Glutamatergic neuron (in vitro differentiated cells): ENCODE measurements at places on chromosomes 11 and 22. TPM values are rescaled to one million over a fixed set of nuclear protein-coding genes. Genes with fewer than 3 reads are reported as not detected.

The BBOX1 gene
- total RNA-seq: not detected

The SLC22A9 gene
- total RNA-seq: not detected

The OR6T1 gene
- total RNA-seq: not detected

The MMP11 gene
- total RNA-seq: 28.8 TPM

DNA sequence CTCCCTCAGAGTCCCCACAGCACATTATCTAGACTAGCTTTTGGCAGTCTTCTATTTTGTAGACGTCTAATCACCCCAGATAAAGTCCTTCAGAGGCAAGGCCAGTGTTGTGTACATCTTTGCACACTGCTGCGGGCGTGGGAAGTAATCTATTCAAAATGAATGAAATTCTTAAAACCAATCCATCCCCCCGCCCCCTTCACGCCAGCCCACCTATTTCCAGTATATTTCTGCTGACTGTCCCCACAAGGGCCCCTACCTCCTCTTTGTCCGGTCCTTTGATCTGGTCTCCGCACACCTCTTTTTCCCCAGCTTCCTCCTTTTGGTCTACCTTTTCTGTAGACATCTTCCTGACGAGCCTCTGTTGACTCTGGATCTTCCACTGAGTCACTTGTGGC, 375 bp downstream of the BSCL2 start:
- no peak for DNase-seq

- DNase-seq: no peak
Measured at GRCh38 chr22:36588285-36588684, 59.3 kb upstream of the EIF3D start.

- DNase-seq: no peak
Measured at GRCh38 chr11:64885367-64886286, 7.2 kb upstream of the EHD1 start.

- DNase-seq: no peak
Measured at GRCh38 chr11:73389134-73389525, 12.9 kb downstream of the RELT start.

DNA sequence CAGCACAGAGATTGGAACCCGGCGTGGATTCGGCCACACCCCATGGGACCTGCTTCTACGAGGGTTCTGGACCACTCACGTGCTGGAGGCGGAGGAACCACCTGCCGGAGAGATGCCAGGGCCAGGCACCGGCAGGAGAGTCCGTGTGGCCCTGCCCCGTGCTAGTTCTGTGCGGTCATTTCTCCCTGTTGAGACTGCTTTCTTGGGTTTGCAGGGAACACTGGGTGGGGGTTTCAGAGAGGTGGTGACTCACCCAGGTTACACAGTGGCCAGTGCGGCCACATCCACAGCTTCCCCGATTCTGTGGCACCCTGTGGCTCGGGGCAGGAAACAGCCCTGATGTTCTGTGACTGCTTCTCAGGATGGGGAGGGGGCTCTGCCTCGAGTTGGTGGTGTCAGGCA, 3.6 kb upstream of the PHLDA2 start:
- no peak for DNase-seq

- DNase-seq: no peak
Measured at GRCh38 chr11:116421529-116422185, 351.1 kb downstream of the BUD13 start.

GRCh38 chr11:8867931-8868631, 42.9 kb upstream of the AKIP1 start:
- no peak for DNase-seq

DNA sequence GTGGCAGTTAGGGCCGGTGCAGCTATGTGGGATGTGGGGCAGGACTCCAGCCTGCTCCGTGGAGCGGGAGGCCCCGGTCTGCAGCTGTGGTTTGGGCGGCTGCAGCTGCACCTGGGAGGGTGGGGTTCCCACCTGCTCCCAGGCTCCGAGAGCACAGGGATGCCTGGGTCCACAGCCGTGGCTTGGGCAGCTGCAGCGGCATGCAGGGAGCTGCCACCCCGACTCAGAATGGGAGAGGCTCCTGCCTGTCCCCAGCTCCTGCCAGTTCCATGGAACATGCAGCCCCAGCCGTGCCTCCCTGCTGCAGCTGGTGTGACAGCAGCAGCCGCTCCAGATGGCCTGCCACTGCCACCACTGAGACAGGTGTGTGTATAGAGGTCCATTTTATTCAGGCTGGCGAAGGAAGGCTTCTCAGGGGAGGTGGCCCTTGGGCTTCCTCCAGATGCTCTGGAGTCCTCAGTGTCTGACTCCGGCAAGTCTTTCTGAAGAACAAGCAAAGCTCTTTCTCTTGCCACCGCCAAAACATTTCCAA, 21.8 kb upstream of the UPK3A start:
- DNase-seq: no peak

- DNase-seq: no peak
Measured at GRCh38 chr11:2108675-2109491, 30.3 kb downstream of the IGF2 start.

GRCh38 chr11:45860348-45860747, 13.1 kb downstream of the CRY2 start:
- DNase-seq: no peak

GRCh38 chr11:44191322-44192016, 96.0 kb downstream of the EXT2 start:
- DNase-seq: no peak

DNA sequence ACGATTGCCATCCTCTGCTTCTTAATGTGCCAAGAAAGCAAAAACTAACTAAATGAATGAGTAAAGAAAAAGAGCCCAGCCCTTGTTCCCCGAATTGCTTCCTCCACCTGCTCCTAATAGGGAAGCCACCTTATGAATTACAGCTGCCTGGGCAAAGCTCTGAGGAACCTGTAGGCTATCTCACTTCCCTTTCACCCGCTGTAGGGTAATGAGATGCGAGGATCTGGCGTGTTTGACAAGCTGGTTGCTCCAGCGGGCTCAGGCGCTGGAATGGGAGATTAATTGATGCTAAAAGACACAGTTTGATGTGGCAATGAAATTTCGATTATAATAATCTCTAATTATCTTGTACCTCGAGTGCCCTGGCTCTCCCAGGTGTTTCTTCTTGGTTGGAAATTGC, 256.4 kb downstream of the NTM start:
- no peak for DNase-seq

DNA sequence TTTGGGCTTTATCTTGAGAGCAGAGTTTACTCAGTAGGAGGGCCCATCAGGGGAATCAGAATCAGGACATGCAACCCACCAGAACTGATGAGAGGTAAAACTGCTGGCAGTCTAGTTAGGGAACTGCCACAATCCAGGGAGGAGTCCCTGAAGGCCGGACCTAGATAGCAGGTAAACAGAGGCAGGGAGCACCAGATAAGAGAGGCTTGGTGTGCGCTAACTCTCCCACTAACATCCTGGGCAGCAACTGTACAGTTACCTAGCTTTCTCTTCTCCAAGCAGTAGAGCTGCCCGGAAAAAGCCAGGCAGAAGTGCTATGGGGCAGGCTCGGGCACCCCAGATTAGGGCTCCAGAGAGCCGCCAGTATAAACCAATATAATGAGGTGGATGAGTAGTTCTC, 865 bp upstream of the AMOTL1 start:
- no peak for DNase-seq

- no peak for DNase-seq
Measured at GRCh38 chr11:126160345-126161022, 51.0 kb downstream of the RPUSD4 start.

DNA sequence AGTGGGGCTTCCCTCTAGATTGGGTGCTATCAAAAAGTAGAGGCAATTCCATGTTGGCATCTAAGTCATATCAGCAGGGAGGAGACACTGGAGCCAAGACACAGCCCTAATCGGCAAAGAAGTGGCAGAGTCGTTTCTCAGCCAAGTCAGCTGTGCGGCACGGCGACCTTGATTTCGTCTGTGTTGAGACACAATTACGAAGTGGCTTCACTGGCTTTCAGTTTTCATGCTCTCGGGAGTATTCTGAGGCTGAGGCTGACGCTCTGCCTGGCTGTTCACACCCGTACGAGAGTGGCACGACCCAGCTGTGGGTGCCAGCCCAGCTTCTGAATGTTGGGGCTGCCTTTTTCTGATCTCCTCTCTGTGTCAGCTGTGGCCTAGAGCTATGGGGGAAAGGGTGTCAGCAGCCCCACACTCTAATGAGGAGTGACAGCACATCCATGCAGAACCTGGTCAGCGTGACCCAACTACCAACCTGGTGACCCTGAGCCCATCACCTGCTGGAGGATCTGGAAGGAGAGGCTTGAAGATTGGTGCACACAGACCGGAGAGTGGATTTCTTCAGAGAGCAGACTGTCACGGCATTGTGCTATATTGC, 105.7 kb upstream of the TMEM45B start:
- no peak for DNase-seq

GRCh38 chr11:69878927-69879728, 59.9 kb upstream of the FGF3 start:
- no peak for DNase-seq

GRCh38 chr22:31222736-31223135, 10.6 kb downstream of the LIMK2 start:
- DNase-seq: no peak

DNA sequence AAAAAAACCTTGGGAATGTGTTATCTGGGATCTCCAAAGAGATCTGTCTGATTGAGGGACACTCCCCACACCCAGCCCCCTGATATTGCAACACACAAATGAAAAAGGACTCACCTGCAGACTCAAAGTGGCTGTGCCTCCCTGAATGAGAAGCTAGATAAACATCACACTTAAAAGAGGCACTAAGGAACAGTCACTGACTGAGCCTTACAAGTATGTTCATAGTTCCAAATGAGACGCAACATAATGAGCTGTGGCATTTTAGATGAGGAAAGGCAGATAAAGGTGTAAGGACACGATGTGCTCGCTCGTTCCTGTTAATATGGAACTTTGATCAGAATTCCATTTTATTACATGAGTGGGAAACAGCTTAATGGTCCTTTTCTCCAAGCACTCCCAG, 21.0 kb upstream of the CFAP300 start:
- DNase-seq: no peak
